ENCODE measurements at places on chromosomes 16 and 17. TPM values are rescaled to one million over a fixed set of nuclear protein-coding genes. Genes with fewer than 3 reads are reported as not detected.

HSD17B1 gene
- total RNA-seq, result 0.55 TPM

- peaks cover 9% of the 10 kb centered on the region for H3K36me3 ChIP-seq
- no peaks in the 10 kb centered on the region for H3K27me3 ChIP-seq
- peaks cover 7% of the 10 kb centered on the region for H3K4me1 ChIP-seq
- no peak for DNase-seq
- H3K4me3 ChIP-seq, result no peak overlapping the region
Observed at GRCh38 chr16:84746875-84747274, 47.1 kb downstream of the USP10 start.

GRCh38 chr17:42617956-42618431 lies 8.5 kb downstream of the TUBG1 start:
- H3K36me3 ChIP-seq, result peaks cover 30% of the 10 kb centered on the region
- peak overlapping the region; percentile 77 for H3K27ac ChIP-seq
- no peak for DNase-seq

- peak overlapping the region; percentile 83 for H3K27ac ChIP-seq
- H3K4me1 ChIP-seq, result peaks cover 18% of the 10 kb centered on the region
- DNase-seq, result peak; percentile 76
- peaks cover under 1% of the 10 kb centered on the region for H3K27me3 ChIP-seq
Observed at GRCh38 chr16:89581861-89582563, 6.5 kb downstream of the CPNE7 start.

DNA sequence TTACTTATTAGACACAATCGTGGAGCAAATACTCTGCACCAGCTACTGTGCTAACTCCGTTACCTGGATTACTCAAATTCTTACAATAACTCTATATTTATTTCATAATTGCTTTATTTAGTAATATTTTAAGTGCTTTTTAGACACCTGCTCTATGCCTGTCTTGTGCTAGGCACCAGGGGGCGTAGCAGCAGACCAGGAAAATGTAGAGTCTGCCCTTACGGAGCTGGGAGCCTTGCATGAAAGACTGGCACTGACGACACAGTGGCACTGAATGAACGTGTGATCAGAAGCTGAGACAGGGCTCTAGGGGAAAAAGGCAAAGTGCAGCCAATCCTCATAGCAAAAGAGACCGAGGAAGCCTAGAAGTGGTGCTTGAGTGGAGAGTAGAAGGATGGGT lies 486.5 kb downstream of the CDH13 start:
- no peak overlapping the region for H3K4me3 ChIP-seq
- no peak for DNase-seq
- no peaks in the 10 kb centered on the region for H3K4me1 ChIP-seq
- H3K27me3 ChIP-seq, result peaks cover 27% of the 10 kb centered on the region

DNA sequence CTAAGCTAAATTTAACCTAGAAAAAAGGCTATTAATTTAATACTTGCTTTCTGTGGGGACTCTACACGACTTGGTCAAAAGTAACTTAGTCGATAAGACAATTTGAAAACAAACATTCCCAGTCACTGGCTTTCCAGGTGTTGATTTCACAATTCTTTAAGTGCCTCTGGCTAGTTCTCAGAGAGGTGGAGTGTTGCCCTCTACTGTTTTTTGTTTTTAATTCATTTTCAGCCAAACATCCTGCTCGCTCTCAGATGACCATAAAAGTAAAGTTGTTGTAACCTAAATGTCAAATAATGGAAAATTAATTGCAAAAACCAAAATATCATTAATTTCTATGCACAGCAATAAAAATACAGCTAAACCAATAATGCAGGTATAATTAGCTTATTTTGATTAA lies 107.1 kb downstream of the MYO1D start:
- no peaks in the 10 kb centered on the region for H3K4me1 ChIP-seq
- no peak overlapping the region for H3K4me3 ChIP-seq
- peaks cover 49% of the 10 kb centered on the region for H3K36me3 ChIP-seq
- no peak overlapping the region for H3K27ac ChIP-seq

GRCh38 chr16:54522584-54522983 lies 236.0 kb upstream of the IRX3 start:
- no peaks in the 10 kb centered on the region for H3K4me1 ChIP-seq
- H3K4me3 ChIP-seq, result no peak overlapping the region
- H3K36me3 ChIP-seq, result no peaks in the 10 kb centered on the region
- no peaks in the 10 kb centered on the region for H3K27me3 ChIP-seq
- no peak for DNase-seq
- H3K27ac ChIP-seq, result no peak overlapping the region

- H3K4me3 ChIP-seq, result peak overlapping the region; percentile 31
- H3K27ac ChIP-seq, result peak overlapping the region; percentile 61
- peak; percentile 28 for DNase-seq
- H3K27me3 ChIP-seq, result peaks cover 65% of the 10 kb centered on the region
Observed at GRCh38 chr16:51155199-51155607, 4.1 kb upstream of the SALL1 start.

DNA sequence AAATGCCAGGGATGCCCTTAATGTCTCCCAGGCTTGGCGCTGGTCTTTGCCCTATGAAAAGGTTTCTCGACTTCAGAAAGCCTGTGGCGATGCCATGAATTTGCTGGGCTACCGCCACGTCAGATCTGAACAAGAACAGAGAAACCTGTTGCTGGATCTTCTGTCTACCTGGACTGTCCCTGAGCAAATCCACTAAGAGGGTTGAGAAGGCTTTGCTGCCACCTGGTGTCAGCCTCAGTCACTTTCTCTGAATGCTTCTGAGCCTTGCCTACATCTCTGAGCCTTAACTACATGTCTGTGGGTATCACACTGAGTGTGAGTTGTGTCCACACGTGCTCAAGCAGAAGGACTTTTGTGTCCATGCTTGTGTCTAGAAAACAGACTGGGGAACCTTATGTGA lies 11.4 kb downstream of the CHST4 start:
- no peaks in the 10 kb centered on the region for H3K27me3 ChIP-seq
- H3K36me3 ChIP-seq, result no peaks in the 10 kb centered on the region
- no peak overlapping the region for H3K4me3 ChIP-seq
- DNase-seq, result peak; percentile 73
- H3K4me1 ChIP-seq, result no peaks in the 10 kb centered on the region

DNA sequence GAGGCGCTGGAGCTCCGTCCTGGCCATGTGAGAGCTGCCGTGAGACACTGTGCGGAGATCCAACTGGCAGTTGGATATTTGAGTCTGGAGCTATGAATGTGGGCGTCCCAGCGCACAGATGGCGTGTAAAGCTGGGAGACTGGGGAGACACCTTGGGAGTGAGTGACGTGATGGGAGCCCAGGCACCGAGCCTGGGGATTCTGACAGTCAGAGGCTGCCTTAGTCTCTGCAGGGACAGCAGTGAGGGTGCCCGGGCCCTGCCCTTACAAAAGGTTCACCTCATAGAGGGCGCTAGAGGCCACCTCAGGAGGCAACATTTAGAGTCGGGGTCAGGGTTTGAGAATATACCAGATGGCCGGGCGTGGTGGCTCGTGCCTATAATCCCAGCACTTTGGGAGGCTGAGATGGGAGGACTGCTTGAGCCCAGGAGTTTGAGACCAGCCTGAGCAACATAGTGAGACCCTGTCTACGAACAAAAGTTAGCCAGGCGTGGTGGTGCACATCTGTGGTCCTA lies 194.1 kb upstream of the GSE1 start:
- no peak overlapping the region for H3K4me3 ChIP-seq
- H3K27ac ChIP-seq, result no peak overlapping the region
- peaks cover 55% of the 10 kb centered on the region for H3K4me1 ChIP-seq
- H3K36me3 ChIP-seq, result no peaks in the 10 kb centered on the region
- no peak for DNase-seq
- H3K27me3 ChIP-seq, result no peaks in the 10 kb centered on the region

TMUB2 gene
- 10.7 TPM for total RNA-seq

KRT9 gene
- total RNA-seq, result not detected

KRT33A gene
- total RNA-seq, result not detected

GAST gene
- total RNA-seq, result not detected

DNA sequence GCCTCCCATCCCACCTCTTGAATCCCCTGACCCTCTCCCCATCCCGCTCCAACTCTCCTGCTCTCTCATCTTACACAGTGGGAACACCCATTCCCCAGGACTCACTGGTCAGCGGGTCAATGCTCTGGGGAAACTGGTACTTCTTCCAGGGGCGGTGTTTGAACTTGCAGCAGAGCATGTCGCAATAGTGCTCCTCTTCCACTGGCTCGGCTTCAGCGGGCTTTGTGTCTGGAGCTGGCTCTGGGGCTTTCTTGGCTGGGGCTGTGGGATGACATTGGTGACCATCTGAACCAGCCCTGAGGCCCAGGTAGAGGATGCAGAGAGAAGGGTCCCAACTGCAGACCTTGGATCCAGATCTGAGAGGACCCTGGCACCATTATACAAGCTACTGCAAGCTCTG lies 51.9 kb downstream of the CNGB1 start:
- no peaks in the 10 kb centered on the region for H3K36me3 ChIP-seq
- H3K4me1 ChIP-seq, result no peaks in the 10 kb centered on the region
- H3K27ac ChIP-seq, result no peak overlapping the region
- H3K27me3 ChIP-seq, result peaks cover 8% of the 10 kb centered on the region

- no peaks in the 10 kb centered on the region for H3K36me3 ChIP-seq
- peak overlapping the region; percentile 95 for H3K27ac ChIP-seq
- H3K4me3 ChIP-seq, result no peak overlapping the region
- peak; percentile 60 for DNase-seq
- no peaks in the 10 kb centered on the region for H3K27me3 ChIP-seq
Observed at GRCh38 chr16:75580-76501, 2.2 kb upstream of the MPG start.

- H3K27me3 ChIP-seq, result no peaks in the 10 kb centered on the region
- no peak overlapping the region for H3K27ac ChIP-seq
- no peak for DNase-seq
- no peak overlapping the region for H3K4me3 ChIP-seq
- peaks cover 5% of the 10 kb centered on the region for H3K4me1 ChIP-seq
Observed at GRCh38 chr17:9922012-9922848, 17.2 kb upstream of the RCVRN start.

GRCh38 chr16:50371936-50372595 lies 3.3 kb upstream of the BRD7 start:
- H3K4me3 ChIP-seq, result no peak overlapping the region
- no peaks in the 10 kb centered on the region for H3K27me3 ChIP-seq
- no peak for DNase-seq
- no peaks in the 10 kb centered on the region for H3K36me3 ChIP-seq
- peak overlapping the region; percentile 29 for H3K27ac ChIP-seq

AIPL1 gene
- total RNA-seq, result not detected

- H3K4me1 ChIP-seq, result no peaks in the 10 kb centered on the region
- H3K27ac ChIP-seq, result no peak overlapping the region
- no peaks in the 10 kb centered on the region for H3K36me3 ChIP-seq
- peak; percentile 41 for DNase-seq
- H3K4me3 ChIP-seq, result no peak overlapping the region
- H3K27me3 ChIP-seq, result peaks cover 13% of the 10 kb centered on the region
Observed at GRCh38 chr17:34177642-34178041, 77.4 kb upstream of the CCL2 start.
